ENCODE measurements at places on chromosomes 3 and 15. TPM values are rescaled to one million over a fixed set of nuclear protein-coding genes. Genes with fewer than 3 reads are reported as not detected.

DNA sequence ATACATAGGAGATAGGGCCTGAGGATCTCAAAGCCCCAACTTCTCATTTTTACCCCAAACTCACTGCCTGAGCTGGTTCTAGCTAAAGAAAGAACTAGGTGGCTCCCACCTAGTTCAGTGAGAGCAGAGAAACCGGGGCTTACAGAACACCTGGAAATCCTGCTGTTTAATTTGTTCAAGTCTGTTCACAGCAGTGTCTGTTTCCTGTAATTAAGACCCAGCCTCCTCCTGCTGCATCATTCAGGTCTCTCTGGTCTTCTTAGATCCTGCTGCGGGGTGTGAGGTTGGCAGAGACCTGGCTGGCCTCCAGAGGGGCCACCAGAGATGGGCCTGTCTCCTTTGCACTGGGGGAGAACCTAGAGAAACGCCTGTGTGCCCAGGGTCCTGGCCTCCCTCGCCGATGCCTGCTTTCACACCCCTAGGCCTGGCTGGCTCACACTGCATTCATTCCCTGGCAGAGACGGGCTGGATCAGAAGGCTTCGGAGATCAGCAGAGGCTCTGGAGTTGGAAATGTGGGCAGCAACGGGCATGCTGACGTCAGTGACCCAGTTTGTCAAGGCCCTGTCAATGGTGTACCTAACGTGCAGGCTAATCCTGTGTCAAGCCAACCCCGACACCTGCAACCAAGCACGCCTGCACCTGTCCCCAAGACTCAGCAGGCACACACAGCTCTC, 4.9 kb upstream of the CHRNA3 start:
- H3K36me3 ChIP-seq, result no peaks in the 10 kb centered on the region
- H3K4me3 ChIP-seq, result no peak overlapping the region
- H3K27me3 ChIP-seq, result peaks cover 27% of the 10 kb centered on the region

The FBXW12 gene
- total RNA-seq, result not detected

The CD86 gene
- total RNA-seq, result 2.4 TPM

The ROPN1 gene
- not detected for total RNA-seq

DNA sequence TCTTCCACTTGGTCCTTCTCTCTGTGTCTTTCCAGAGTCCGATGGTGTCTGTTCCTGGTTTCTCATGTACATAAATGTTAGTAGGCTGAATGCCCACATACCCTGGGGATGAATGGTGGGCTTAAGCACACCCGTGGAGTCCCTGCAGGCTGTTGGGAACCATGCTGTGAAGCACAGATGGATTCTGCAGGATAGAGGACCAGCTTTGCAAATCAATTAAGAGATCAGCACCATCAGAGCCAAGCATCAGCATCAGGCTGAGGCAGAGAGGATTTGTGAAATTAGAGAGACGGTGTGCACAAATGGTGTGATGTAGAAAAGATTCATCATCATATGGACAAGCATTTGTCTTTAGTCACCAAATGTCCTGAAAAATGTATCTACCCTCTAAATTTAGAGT, 127.1 kb downstream of the SV2B start:
- no peaks in the 10 kb centered on the region for H3K36me3 ChIP-seq
- H3K4me1 ChIP-seq, result no peaks in the 10 kb centered on the region
- H3K27ac ChIP-seq, result no peak overlapping the region
- H3K27me3 ChIP-seq, result no peaks in the 10 kb centered on the region
- no peak for DNase-seq

The ARF4 gene
- total RNA-seq, result 36.2 TPM

DNA sequence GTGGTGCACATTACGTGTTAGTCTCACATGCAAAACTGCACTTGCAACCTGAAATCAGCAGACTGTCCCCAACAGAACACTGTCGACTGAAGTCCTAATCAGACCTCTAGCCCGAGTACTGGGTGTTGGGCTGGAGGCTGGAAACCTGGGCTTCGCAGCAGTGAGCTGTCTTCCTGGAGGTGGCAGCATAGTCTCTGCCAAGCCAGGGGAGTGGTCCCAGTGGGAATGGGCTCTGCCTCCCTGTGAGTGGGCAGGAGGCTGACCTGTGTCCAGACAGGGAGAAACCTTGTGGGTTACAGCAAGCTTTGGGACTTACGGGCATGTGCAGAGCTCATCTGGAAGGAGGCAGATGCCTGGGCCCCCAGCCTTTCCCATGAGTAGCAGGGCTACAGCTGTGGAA, 38.2 kb upstream of the MYZAP start:
- H3K4me1 ChIP-seq, result peaks cover 34% of the 10 kb centered on the region
- H3K4me3 ChIP-seq, result no peak overlapping the region
- no peaks in the 10 kb centered on the region for H3K27me3 ChIP-seq
- no peak for DNase-seq

All from gastrocnemius medialis (tissue), 4 donors.